ENCODE measurements at places on chromosomes 7 and 10.

GRCh38 chr7:124808206-124808605 is 42.6 kb upstream of the GPR37 start:
- DNase-seq, result no peak

DNA sequence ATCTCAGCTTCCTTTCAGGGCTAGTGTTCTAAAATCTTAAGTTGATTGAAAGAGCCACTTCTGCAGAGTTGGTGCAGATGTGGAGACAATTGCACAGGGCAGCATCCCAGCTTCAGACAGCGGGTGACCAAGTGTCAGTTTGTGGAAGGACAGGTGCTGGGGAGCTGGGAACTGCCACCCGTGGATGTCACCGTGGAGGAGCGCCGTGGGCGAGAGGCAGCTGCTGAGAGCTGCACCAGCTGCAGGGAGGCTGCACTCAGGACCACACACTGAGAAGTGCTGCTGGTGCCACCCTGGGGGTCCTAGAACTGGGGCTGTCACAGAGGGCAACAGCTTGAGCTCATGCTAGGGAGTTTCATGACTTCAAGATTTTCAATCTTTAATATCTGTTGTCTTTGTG is 543.0 kb upstream of the FZD8 start:
- DNase-seq, result no peak

- no peak for DNase-seq
Observed at GRCh38 chr10:28769091-28769604, 91.8 kb downstream of the BAMBI start.

DNA sequence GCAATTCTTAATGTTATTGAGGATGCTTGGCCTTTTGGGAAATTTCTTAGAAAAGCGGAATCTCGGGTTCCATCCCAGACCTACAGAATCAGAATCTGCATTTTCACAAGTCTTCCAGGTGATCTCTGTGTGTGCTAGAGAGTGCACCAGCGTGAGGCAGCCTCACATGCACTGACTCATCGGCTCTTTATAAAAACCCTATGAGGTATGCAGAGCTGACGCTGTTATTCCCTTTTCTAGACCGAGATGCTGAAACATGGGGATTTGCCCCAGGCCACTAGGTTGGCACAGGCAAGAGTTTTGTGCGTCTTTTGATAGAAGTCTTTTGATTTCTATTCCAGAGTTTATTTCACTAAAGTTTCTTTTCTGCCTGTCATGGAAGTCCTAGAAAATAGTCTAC is 61.2 kb downstream of the CDCA7L start:
- DNase-seq, result no peak

DNA sequence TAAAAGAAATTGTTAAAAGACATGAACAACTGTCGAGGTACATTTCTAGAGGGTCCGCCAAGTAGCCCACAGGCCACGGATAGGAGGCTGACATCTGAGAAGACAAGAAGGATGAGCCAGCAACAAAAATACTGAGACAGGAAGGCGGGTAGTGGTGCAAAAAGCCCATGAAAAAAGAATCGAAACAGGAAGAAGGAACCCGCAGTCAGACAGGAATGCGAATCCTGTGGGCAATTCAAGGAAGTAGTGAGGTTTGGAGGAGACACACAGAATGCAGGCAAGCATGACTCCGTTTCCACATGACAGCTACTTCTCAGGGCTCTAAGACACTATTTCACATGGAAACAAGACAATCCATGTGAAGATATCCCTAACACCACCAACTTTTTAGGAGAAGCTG is 125.2 kb downstream of the DOCK4 start:
- no peak for DNase-seq

DNA sequence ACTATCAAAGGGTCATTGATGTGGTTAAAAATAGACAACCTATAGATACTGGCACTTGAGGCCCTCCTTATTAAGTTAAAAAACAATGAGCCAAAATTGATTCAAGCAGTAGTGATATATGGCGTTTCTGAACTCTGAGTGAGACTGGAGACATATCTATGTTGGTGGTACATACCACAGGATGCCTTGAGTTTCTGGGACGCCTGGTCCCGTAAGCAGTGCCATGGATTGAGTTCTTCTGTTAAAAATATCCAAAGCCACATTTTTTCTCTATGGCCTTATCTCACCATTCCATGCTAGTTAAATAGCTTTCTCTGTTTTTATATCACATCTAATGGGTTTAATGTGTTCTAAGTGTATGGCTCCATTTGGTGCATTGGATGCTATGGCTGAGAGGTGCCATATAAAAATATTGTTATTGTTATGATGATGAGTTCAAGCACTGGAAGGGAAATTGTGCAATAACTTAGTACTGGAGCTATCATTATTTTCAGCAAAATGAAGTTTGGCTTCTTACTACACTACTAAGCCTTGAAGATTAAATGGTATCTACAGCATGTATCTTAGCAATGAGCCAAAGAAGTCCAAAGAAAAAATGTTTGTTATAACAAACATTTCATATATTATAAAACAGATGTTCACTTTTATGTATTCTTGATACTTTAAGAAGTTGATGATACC is 713.9 kb downstream of the SUGCT start:
- no peak for DNase-seq

DNA sequence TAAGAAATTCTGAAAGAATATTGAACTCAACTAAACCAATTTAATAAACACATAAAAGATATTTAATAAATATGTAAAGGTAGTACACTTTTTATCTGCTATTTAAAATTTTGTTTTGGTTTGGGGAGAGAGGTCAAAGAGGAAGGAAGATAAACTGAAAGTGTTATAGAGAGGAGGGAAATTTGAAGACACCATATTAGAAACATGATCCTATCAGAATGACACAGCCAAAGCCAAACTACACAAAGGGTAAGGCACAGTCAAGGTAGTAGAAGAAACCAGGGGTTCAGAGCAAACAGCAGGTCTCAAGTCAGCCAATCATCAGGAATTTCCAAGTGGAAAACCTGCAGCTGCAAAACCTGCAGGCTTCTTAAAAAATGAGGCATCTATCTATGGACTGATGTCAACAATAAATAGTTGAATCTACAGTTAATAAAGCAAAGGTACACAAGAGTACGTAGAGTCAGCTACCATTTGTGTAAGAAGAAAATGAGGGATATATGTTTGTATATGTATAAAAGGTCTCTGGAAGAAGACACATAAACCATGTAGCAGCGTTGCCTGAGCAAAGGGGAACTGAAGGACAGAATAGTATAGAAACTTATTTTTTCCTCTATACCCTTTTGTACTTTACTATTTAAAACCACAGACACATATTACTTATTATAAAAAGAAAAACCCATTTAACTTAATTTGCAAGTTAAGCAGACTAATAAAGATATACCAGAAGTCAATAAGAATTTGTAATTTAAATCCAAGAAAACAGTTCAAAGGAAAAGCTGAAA is 10.0 kb downstream of the ZNF800 start:
- no peak for DNase-seq

- DNase-seq, result no peak
Observed at GRCh38 chr7:45703911-45704682, 129.9 kb downstream of the ADCY1 start.

GRCh38 chr10:24465891-24466818 is 257.2 kb downstream of the KIAA1217 start:
- DNase-seq, result no peak

GRCh38 chr7:103538964-103539709 is 93.1 kb upstream of the SLC26A5 start:
- DNase-seq, result no peak

GRCh38 chr7:131546583-131547141 is 9.8 kb downstream of the PODXL start:
- DNase-seq, result no peak

GRCh38 chr7:26657686-26658388 is 206.6 kb downstream of the SKAP2 start:
- no peak for DNase-seq

GRCh38 chr10:77195101-77195500 is 442.5 kb downstream of the KCNMA1 start:
- no peak for DNase-seq

DNA sequence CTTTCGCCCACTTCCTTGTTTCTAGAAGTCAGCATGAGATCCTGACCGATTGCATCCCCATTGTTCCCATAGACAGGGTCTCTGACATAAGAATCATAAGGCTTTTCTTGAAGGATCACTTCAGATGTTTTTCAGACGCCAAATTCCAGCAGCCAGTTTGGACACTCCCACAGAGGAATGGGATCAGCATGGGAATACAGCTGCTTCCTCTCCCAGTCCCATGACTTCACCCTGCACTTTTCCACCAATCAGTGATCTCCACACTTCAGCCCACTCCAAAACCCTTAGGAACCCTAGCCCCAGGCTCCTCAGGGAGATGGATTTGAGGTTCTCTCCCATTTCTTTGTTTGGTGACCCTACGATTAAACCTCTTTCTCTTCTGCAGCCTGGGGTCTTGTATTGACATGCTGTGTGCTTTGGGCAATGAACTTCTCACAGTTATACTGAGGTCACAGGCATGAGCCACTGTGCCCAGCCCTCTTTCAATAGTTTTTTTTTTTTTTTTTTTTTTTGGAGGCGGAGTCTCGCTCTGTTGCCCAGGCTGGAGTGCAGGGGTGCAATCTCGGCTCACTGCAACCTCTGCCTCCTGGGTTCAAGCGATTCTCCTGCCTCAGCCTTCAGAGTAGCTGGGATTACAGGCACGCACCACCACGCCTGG is 52.8 kb upstream of the CHST3 start:
- DNase-seq, result peak; percentile 50

DNA sequence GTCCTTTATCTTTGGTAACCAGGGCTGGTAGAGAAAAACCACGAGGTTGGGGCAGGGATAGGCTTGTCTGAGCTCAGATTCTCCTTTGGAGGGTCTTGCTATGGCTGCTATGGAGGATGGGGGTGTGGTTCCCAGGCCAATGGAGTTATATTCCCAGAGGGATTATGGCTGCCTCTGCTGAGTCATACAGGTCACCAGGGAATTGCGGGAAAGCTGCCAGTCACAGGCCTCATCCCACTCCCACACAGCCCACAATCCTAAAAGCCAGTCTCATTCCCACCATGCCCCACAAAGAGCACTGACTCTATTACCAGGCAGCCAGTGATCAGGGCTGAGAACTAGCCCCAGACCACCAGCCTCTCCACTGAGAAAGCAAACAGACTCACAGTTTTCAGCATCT is 316.6 kb upstream of the TMEM229A start:
- DNase-seq, result no peak

GRCh38 chr10:117345143-117345542 is 30.1 kb downstream of the PDZD8 start:
- DNase-seq, result no peak

DNA sequence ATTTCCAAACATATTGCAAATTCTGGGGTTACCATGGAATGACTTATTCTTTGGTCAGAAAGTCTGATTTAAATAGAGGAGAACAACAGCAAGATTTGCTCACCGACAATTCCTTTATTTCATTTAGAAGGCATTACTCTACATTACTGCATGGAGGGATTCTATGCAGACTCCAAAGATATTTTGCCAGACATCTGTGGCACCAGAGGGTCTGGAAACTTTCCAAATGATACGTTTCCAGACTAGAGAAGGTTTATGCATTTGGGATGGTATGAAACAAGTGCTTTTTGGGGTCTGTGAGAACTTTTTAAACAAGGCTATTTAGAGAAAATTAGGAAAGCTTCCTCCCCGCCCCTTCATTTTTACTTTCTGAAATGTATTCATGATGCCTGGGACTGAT is 125.3 kb downstream of the SAMD9 start:
- DNase-seq, result no peak

GRCh38 chr10:93501650-93502049 is 5.2 kb downstream of the CEP55 start:
- no peak for DNase-seq

DNA sequence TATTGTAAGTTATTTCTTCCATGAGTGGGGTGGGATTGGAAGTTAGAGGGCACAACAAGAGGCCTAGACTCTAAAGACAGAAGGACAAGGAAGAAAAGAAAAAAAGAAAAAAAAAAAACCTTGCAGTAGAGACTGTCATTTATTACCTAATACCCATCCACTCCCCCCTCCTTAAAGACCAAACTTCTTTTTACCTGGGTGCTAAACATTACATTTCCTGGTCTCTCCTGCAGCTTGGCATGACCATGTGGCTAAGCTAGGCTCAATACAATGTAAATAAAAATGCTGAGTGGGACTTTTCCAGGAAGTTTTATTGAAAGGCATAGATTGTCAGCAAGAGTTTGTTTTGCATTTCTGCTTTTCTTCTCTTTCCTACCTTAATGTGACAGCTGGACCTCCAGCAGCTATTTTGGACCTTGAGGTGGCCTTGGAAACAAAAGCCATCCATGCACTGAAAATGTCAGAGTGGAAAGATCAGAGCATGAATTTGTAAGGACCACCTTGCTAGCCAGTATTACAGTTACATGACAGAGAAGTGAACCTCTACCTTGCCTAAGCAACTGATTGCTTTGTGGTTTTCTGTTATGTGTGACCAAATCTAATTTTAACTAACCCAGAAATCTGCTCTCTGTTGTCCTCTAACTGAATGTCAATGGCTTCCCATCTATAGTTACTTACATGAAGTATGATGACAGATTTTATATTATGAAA is 81.3 kb upstream of the SFMBT2 start:
- no peak for DNase-seq

DNA sequence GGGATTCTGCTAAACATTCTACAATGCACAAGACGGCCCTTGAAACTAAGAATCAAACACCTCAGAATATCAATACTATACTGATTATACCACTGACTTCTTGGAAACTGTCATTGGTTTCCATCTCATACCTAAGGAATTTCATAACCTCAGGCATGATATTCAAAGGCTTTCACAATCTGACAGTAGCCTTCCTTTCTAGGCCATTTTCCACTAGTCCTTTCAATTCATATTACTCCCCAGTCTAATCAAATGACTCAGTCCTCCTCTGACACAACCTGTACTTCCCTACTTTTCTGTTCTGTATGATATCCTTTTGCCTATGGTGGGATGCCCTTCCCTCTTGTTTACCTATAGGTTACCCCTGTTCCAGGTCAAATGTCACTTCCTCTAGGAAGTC is 48.3 kb downstream of the CSTF2T start:
- DNase-seq, result no peak

DNA sequence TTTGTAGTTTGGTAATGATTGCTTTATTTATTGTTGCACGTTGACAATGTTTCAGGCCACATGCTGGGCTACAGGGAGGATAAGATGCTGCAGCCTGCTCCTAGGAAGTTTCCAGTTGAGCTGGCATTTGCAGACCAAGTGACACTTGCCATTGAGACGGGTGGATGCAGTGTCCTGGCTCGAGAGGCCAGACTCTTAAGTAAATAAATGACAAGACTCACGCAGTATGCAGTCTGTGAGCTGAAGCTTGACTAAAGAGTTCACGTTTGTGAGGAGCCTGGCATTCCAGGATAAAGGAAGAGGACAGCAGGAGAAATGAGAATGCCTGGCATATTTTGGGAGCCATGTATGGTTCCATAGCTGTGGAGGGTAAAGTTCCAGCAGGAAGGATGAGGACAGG is 105.8 kb downstream of the BAMBI start:
- no peak for DNase-seq

- DNase-seq, result no peak
Observed at GRCh38 chr7:4713183-4713784, 31.2 kb downstream of the FOXK1 start.

- DNase-seq, result no peak
Observed at GRCh38 chr7:55449205-55449991, 84.3 kb downstream of the LANCL2 start.

GRCh38 chr10:79585870-79586527 is 24.7 kb upstream of the SFTPA1 start:
- DNase-seq, result no peak

All from heart right ventricle (tissue), 16 donors.